ENCODE measurements at places on chromosomes 13 and 19. TPM values are rescaled to one million over a fixed set of nuclear protein-coding genes. Genes with fewer than 3 reads are reported as not detected.

DNA sequence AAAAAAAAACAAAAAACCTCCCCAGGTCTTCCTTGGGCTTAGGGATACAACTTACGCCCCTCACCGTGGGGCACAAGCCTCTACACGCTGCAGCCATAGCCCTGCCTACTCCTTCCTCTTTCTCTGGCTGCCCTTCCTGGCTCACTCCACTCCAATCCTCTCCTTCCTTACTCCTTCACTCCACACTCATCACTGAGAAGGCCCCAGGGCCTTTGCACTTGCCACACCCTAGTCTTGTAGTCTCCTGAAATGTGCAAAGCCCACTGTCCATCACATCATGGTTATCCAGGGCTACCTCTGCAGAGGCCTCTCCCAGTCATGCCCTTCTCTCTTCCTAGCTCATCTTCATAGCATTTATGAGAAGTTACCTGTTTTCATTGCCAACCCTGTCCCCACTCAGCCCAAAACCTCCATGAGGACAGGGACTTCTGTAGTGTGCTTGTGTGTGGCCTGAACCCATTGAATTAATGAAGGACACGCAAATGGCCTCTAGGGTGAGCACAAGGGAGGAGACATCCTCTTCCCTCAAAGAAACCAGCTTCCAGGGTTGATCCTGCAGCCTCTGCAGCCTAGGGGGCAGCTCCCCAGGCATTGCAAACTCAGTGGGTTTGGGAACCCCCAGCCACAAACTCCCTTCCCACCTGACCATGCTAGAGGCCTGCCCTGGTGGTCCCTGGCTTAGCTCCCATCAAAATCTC, 7.9 kb upstream of the HSH2D start:
- no peak for DNase-seq

DNA sequence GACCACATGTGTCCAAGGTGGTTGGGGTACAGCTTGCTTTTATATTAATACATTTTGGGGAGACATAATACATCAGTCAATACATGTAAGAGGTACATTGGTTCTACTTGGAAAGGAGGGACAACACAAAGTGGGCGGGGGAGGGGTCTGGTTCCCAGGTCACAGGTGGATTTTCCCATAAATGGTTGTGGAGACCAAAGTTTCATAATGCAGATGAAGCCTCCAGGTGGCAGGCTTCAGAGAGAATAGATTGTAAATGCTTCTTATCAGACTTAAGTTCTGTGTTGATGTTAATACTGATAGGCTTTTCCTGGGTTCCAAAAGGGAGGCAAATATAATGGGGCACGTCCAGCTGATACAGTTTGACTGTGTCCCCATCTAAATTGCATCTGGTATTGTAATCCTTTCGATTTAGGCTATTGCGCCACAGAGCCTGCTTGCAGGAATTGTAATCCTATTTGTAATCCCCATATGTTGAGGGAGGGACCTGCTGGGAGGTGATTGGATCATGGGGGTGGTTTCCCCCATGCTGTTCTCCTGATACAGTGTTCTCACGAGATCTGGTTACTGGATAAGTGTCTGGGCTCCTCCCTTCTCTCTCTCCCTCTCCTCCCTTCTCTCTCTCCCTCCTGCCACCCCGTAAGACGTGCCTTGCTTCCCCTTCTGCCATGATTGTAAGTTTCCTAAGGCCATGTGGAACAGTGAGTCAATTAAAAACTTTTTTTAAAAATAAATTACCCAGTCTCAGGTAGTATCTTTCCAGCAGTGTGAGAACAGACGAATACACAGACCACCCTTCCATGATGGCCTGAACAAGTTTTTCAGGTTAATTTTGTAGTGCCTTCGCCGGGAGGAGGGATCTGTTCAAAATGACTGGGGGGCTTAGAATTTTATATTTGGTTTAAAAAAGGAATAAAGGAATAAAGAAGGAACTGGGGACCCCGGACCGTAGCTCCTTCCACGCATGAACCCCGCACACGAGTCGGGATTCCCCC, 44.9 kb downstream of the ZNF823 start:
- DNase-seq = no peak

DNA sequence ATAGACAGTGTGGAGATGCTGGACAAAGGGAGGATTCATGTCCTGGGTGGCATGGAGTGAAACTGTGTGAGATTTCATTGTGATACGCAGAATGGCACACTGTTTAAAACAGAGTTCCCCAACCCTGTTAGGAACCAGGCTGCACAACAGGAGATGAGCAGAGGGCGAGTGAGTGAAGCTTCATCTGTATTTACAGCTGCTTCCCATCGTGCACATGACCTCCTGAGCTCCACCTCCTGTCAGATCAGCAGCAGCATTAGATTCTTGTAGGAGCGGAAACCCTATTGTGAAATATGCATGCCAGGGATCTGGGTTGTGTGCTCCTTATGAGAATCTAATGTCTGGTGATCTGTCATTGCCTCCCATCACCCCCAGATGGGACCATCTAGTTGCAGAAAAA, 72.5 kb downstream of the RAP2A start:
- no peak for DNase-seq

Gene SHISA7
- total RNA-seq = 0.04 TPM

Gene CTXN1
- total RNA-seq = 53.6 TPM

- no peak for DNase-seq
These were observed 23.8 kb upstream of the TM9SF2 start for GRCh38 chr13:99477493-99477892.

- DNase-seq = no peak
These were observed 9.9 kb downstream of the KANK3 start for GRCh38 chr19:8332976-8333766.

Gene C1QTNF9
- not detected for total RNA-seq

DNA sequence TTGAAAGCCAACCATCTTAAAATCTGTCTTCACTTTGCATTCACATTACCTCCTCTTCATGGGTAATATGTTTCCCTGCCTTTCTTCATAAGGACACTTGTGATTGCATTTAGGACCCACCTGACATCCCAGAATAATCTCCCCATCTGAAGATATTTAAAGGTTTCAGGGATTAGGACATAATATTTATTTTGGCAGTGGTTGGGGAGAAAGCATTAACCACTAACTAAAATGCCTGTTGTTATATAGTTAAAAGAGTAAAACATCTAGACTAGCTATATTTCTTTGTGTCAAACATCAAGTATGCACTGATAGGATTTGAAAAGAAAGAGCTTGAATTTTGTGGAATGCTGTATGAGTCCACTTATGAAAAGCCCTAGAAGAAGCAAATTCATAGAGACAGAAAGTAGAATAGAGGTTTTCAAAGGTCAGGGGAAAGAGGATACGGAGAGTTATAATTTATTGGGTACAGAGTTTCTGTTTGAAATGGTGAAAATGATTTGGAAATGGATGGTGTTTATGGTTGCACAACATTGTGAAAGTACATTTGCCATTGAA, 457.7 kb upstream of the SPRY2 start:
- no peak for DNase-seq

Gene GRIK5
- 39.9 TPM for total RNA-seq

All from mesothelial cell of epicardium (in vitro differentiated cells).